ENCODE measurements at places on chromosomes 4 and X.
A peak's percentile ranks its signal among the peaks of the same experiment; 100 is the strongest.

- DNase-seq = no peak
These were observed 11.0 kb downstream of the EFHC2 start for GRCh38 chrX:44332437-44332836.

DNA sequence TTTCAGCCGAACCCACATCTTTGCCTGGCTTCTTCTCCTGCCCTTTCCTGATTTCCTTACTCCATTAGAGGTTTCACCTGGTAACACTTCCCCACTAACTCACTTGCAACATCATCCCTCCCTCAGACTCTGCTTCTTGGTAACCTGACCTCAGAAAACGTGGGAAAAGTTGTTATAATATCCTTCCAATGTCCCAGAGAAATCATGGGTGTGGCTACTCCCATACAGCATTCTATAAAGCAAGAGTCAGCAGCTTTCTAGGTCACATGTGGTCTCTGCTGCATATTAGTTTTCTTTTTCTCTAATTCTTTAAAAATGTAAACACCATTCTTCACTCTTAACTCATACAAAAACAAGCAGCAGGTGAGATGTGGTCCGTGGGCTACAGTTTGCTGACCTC, 283.1 kb upstream of the MAOA start:
- no peak for DNase-seq

GRCh38 chrX:43557792-43558191, 98.3 kb upstream of the MAOA start:
- DNase-seq = peak; percentile 25

- no peak for DNase-seq
These were observed 60.7 kb upstream of the KDR start for GRCh38 chr4:55186123-55186522.

DNA sequence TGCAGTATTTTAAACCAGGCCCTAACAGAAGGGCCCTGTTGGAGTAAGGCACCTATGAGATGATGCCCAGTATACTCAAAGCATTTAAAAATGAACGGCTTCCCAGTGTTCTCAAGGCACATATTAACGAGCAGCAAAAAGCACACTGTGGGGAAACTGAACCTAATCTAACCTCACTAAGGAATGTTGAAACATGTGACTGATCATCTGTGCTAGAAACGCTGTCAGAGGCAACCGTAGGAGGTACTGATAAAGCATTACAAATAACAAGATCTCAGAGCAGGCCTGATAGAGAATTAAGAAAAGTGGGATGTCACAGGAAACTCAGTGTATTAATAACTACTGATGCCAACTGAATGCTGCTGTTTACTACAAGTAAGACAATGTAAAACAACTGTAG, 24.0 kb downstream of the ASB9 start:
- no peak for DNase-seq

DNA sequence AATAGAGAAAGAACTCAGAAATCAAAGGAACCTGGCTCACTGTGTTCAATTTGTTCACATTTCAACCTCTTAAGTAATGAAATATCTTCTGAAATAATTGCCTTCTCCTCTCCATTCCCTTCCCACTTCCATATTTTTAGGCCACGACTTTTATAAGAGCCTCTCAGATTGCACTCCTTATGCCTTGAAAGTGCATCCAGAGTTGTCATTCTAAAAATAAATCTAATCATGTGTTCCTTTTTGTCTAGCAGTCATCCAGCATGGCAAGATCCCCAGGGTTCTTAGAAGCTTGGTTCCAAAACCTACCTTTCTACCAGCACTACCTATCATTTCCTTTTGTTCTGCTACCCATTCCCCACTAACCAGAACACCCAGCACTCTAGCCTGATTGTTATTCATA, 42.4 kb upstream of the RPA4 start:
- DNase-seq = no peak

GRCh38 chr4:106565727-106566126, 197.1 kb upstream of the GIMD1 start:
- DNase-seq = no peak

DNA sequence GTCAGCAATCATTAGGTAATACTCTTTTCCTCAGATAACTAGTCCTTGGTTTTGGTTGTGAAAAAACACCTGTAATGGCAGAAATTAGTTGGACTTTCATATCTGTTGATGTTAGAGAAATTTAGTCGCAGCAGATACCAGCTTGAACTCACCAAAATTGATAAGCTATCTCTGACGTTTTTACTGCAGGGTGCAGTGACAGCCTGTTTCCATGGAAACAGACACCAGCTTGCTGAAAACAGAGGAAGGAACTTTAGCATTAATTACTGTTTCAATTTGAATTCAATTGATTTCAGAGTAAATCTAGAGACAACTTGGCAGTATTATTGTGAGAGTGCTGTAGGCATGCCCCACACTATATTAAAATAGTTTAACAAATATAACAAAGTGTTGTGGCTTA, 246.5 kb downstream of the PPP1R2C start:
- DNase-seq = no peak

GRCh38 chrX:111101580-111101979, 5.6 kb downstream of the PAK3 start:
- DNase-seq = no peak

- peak; percentile 21 for DNase-seq
These were observed 18.9 kb downstream of the CNGA2 start for GRCh38 chrX:151753313-151754046.

DNA sequence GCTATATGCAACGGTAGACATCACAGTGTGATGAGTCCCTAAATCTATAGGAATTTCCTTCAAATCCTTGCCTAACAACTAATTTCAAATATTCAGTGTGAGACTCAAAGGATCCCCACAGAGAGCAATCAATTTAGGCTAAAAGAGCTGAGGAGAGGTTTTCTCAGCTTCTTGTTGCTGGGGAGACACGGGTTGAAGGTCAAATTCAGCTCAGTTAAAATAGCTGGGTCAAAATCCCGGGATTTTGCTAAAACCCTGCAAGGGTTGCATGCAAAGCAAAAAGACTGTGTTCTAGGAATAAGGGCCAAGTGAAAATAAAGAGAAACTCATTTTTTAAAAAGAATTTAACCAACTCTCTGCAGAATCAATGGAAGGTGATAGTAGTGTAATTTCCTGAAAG, 1073.4 kb downstream of the NLGN4X start:
- DNase-seq = no peak

DNA sequence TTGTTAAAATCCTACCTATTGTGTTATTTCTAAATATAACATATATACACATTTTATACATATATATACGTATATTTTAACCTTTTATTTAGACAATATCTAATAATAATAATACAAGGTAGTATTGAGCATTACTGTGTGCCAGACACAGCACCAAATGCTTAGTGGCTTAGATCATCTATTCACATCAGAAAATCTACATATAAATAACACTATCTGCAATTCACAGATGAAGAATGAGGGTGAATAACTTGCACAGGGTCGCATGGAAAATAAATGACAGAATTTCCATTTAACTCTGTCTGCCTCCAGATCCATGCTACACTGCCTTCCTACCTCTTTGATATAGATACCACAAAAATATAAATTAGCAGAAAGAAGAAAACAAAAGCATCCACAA, 37.7 kb downstream of the SHROOM4 start:
- DNase-seq = no peak

GRCh38 chr4:152979731-152980330, 43.7 kb downstream of the FHDC1 start:
- no peak for DNase-seq

DNA sequence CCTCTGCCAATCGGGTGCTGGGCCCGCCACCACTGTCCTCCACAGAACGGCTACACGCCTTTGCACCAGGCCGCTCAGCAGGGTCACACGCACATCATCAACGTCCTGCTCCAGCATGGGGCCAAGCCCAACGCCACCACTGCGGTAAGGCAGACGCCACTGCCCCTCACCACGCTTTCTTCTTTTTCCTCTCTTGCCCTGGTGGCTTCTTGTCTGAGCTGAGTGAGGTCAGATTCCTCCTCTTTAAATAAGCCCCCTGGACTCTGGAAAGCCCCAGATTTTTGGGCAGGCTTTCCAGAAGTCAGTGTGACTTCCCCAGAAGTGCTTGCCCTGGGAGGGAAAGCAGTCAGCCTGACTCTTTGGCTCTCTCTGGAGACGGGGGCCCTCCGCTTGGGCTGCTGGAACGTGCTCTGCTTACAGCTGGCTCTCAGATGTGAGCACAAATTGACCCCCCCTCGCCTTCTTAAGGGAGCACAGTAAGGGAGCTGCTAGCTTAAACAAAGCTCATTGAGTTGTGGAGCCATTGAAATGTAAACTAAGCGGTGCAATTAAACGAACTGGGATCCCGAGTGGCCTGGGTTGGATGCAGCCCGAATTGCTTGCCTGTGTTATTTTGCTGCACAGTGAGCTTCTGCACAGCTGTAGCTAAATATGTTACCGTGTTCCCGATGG, 243.1 kb downstream of the ANK2 start:
- no peak for DNase-seq

- no peak for DNase-seq
These were observed 12.6 kb downstream of the NYX start for GRCh38 chrX:41459716-41460115.

GRCh38 chr4:33091961-33092360, 2371.8 kb downstream of the PCDH7 start:
- DNase-seq = no peak

- DNase-seq = no peak
These were observed 72.1 kb downstream of the BEND4 start for GRCh38 chr4:42080306-42080705.

DNA sequence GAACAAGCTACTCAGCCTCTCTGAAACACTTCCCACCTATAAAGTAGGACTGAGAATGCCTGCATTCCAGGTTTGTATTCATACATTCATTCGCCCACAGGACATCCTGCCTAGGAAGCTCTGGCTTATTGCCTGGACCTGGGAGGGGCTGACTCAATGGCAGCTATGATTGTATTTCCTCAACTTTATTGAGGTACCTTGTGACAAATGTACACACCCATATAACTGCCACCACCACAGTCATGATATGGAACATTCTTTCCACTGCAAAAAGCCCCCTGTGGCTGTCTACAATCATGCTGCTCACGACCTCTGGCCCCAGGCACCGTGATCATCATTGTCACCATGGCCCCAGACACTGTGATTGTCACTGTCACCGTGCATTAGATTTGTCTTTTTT, 68.3 kb downstream of the ABLIM2 start:
- DNase-seq = peak; percentile 17
